BJ (cell line): ENCODE measurements at places on chromosomes 7 and 10.

DNA sequence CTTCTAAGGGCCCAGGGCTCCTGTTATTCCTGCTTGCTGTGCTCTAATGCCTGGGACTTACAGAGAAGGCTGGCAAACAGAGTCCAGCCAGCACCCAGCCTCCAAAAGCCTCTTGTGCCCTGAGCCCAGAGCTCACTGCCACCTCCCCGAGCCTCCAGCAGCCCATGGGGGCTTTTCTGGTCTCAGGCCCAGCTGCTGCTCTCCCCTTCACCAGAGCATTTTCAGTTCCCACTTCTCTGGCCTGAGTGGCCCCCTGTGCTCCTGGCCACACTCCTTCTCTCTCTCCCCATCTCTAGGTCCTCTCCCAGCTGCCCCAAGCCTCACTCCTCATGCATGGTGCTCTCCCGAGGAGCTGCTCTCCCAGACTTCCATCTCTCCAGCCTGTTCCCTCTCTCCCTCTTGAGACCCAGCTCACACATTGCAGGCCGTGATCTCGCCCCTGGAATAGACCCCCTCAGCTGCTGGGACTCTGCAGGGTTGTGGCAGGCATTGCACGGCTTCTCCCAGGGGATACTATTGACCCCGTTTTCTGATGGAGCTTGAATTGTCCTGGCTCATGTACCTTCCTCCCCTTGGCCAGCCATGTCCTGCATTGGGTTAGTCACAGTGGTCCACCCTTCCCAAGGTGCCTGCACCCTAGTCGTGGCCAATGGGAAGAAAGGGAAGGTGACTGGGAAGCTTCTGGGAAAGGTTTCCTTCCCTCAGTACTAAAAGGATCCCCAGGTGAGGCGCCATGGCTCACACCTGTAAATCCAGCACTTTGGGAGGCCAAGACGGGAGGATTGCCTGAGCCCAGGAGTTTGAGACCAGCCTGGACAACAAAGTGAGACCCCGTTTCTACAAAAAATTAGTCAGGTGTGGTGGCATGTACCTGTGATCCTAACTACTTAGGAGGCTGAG lies 9.0 kb upstream of the RASSF4 start:
- DNase-seq: no peak

DNA sequence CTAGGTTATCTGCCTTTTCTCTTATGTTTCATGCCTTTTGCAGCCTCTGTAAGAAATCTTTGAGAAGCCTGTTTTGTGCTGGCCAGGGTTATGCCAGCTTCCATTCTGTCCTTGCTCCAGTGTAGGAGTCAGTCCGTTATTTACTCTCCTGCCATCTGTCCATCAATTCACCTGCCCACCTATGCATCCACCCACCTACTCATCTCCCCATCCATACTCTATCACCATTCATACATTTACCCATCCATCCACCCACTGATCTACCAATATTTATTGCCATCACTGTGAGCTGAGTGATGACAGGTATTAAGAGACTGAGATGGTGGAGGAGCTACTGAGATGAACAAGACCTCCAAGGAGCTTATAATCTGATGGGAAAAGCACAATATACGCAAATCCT lies 12.7 kb upstream of the PPIF start:
- no peak for DNase-seq

DNA sequence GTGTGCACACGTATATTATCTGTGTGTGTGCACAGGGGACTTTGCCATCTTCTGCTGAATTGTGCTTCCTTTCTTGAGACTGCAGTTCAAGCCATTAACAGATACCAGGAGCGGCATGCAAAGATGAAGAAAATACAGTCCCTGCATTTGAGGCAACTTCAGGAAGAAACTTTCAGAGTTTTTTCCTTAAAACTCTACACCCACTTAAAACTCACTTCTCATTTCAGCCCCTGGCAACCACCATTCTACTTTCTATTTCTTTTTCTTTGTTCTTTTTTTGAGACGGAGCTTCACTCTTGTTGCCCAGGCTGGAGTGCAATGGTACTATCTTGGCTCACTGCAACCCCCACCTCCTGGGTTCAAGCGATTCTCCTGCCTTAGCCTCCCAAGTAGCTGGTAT lies 448.9 kb upstream of the ZMIZ1 start:
- DNase-seq: no peak

DNA sequence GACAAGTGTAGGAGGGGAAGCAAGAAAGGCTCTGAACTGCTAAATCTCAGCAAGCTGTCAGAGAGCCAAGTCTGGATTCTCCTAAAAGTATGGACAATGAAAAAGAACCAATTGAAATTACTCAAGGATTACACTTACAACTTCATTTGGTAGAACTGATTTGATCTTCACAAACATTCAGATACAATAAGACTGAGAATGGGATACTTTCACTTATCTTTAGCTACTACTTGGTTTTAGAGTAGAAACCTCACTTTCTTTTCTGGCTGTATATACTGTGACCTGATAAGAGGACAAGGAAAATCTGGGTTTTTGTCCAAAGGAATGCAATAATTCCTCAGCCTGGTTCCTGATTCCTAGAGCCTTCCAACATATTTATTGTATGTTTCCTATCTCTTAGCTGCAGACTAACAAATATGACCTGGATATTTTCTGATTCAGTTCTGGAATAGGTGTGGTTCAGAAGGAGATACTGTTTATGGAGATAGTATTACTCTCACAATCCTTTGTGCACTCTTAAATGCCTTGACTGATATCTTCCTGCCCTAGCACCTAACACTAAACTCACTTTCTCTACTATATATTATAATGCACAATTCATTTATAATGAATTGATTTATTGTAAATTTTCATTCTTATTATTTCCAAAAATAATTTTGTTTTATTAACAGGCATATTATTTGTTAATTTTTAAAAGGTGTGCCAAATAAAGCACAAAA lies 7.3 kb downstream of the SEMA3A start:
- no peak for DNase-seq

GRCh38 chr7:53094827-53095226 lies 59.4 kb downstream of the POM121L12 start:
- DNase-seq: no peak

GRCh38 chr10:15719049-15719898 lies 448 bp downstream of the ITGA8 start:
- DNase-seq: no peak

GRCh38 chr10:97321804-97322190 lies 2.7 kb downstream of the FRAT1 start:
- no peak for DNase-seq

DNA sequence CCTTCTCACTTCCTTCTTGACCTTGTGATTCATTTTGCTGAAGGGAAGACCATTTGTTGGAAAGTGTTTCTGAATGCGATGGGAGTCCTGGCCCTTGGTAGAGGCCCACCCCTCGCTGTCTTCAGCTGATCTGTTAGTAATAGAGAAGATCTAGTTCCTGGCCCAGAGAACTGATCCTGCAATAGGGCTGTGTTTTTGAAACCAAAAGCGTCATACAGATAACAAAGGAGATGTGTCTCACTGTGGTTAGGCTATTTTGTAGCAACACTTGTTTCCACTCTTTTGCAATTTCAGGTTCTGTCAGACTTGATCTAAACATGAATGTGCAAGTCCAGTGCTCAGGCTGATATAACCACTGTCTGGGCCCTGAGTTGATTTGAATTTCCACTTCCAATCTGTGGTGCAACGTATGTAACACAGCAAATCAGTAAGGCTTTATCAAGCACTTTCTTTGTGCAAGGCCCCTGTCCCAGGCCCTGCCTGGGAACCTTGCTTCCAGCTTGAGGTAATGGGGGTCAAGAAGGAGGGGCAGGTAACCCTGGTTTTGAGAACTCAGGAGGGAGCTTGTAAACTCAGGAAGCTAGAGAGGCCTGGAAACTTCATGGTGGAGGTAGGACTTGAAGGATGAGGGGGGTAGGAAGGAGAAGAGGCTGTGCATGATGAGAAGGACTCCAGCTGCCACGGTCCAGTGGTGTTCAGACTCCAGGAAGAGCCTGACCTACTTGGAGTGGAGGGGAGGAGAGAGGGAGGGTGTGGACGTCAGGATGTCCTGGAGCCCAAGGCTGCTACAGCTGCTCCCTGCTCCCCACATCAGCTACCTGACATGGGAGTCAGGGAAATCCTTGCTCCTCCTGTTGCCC lies 42.2 kb upstream of the SRGN start:
- DNase-seq: no peak

DNA sequence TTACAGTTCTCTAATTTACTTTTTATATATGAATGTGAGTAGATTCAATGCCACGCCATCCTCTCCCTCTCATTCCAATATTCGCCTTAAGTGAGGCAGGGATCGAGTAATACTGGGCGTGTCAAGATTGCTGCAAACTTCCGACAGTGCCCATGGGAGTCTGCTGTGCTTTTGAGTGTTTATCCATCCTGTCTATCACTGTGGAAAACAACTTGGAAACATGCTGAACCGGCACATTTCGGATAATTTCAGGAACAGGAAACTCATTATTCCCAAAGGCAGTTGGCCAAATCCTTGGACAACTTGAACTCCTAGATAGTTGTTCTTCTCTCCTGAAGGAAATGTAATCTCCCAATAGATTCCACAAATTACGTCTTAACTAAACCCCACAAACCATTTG lies 28.5 kb downstream of the PIP4K2A start:
- DNase-seq: no peak

DNA sequence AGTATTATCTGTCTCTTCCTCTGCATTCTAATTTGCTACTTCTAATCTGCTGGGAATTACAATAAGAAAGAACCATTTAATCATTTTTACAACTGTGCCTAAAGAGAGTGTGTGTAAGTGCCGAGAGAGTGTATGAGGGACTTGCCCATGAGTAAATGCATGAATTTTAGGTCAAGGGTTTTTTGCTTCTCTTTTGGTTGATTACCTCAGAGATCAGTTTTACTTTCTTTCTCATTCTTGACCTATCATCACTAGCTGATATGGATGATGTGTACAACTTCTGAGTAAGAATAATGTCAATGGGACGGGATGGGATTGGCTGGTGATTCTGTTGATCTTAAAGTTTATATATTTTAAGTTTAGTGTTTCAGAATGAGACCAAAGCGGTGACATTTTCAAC lies 47.8 kb downstream of the IKZF1 start:
- DNase-seq: no peak

DNA sequence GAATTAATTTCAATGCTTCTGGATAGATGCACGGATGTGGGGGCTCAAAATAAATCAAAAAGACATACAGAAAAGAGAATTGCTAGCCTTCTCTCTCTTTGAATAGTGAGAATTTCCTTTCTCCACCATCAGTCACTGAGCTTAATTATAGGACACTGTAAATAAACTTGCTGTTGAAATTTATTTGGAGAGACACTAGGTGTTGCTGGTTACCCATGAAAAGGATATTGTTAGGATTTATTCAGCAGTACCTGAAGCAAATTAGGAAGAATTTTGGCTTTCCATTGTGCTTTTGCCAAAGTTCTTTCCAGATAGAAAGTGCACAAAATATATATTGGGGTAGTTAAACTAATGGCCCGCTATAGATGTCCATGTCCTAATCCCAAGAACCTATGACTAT lies 27.6 kb downstream of the GCC1 start:
- DNase-seq: no peak

DNA sequence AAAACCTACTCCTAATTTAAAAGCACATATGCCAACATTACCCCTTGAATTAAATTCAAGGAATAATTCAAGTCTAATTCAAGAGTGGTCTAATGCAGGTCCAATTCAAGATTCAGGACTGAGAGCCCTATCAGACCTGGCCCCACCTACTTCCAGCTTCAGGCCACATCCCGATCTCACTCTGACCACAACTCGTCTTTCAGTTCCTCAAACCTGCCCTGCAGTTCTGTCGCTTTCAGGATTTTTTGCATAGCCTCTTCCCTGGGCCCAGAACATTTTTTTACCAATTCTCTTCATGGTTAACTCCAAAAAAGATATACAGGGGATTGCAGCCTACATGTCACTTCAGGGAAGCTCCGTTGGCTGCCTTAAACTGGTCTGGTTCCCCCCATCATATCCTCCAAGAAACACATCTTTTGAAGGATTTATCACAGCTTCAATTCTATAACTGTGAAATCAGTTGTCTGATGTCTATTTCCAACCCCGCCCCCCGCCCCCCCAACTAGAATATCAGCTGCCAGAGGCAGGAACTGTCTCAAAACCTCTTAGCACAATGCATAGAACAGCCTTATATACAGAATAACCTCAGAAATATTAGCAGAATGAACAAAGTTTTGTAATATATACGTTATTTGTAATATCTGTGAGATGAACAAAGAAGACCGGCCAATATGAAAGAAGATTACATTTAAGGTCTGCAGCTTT lies 20.8 kb downstream of the CCDC6 start:
- no peak for DNase-seq

GRCh38 chr10:67936416-67936815 lies 52.0 kb downstream of the SIRT1 start:
- no peak for DNase-seq

DNA sequence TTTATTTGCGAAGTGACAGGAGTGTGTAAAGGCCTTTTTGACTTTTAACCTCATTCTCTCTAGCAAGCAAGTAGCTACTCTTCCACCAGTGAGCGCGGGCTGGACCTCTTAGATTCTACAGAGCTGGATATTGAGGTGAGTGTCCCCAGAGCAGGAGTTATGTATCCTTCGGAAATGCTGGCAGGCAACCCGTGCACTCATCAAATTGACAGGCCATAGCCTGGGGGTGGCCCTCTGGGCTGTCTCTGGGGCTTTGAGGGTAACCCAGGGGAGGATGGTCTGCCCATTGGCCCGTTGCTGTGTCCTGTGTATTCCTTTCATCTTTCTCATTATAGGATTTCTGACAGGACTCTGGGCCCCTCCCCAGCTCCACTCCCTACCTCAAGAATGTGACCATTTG lies 6.1 kb upstream of the PVRIG start:
- DNase-seq: no peak
